ENCODE measurements at places on chromosomes 6 and 20. TPM values are rescaled to one million over a fixed set of nuclear protein-coding genes. Genes with fewer than 3 reads are reported as not detected.

DNA sequence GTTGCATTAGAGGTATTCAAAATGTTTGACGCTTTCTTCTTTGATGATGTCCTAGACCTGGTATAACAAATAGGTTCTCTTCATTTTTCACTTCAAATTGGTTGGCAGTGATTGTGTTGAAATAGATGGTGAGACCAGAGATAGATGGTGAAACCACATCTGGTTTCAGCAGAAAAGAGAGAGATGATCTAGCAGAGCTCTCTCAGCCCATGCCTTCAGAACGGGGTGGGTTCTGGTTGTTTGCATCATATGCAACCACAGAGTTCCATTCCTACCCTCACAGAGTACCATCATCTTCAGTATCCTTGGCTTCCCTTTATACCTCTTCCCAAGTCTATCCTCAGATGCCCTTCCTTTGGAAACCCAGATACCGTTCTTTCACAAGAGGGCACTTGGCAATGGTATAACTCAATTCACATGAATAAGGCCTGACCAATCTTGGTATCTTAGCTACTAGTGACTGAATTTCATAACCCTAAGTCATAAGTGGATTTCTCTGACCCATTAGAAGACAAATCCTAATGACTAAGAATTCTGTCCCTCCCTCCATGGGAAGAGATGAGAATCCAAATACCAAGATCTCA lies 93.7 kb downstream of the UBE3D start:
- DNase-seq: no peak

DEFB127 gene
- not detected for total RNA-seq

- DNase-seq: no peak
Measured at GRCh38 chr6:33616113-33616512, 5.0 kb upstream of the ITPR3 start.

DNA sequence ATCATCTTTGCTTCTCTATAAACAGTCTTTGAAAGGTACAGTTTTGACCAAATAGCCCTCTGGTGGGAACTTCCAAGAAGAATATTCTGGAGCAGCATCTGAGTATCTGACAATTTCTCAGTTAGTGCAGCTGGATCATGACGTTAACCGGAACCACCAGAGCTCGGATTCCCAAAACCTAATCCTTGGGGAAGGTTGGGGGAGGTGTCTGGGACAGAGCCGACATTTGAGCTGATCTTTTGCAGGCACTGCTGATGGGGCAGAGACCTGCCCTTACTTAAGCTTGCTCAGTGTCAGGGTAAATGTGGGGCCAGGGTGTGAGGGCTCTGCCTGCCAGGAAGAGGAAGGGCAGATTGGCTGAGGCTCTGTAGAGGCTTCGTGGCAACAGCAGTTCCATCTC lies 416.6 kb downstream of the DHX35 start:
- DNase-seq: no peak

- no peak for DNase-seq
Measured at GRCh38 chr6:36399970-36400369, 12.5 kb upstream of the ETV7 start.

GRCh38 chr6:155171109-155171746 lies 92.6 kb upstream of the CLDN20 start:
- peak; percentile 66 for DNase-seq

DNA sequence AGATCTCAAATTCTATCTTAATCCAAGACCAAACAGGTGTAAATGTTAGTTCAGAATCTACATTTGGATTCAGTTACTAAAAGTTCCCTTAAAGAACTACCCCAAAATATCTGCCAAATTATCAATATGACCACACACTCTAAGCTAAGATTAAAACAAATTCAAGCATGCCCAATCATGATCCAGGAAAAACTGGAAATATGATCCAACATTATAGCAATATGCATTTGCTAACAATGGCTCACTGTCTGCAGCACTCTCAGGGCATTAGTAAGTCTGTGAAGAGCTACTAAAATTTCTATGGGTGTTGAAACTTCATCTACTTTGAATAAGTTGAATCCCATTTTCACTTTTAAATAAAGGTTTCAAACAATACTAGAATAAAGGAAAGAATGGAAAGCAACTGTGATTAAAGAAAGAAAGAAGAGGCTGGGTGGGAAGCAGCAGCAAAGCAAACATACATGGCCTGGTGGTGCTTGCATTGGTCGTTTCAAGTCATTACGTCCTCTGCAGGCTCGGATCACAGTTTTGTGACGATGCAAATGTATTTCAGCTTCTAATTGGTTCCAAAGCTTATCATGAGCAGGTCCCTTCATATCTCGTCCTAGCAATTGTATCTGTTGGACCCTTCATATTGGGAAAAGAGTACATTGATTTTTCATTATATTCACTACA lies 29.2 kb downstream of the GOPC start:
- DNase-seq: no peak

DNA sequence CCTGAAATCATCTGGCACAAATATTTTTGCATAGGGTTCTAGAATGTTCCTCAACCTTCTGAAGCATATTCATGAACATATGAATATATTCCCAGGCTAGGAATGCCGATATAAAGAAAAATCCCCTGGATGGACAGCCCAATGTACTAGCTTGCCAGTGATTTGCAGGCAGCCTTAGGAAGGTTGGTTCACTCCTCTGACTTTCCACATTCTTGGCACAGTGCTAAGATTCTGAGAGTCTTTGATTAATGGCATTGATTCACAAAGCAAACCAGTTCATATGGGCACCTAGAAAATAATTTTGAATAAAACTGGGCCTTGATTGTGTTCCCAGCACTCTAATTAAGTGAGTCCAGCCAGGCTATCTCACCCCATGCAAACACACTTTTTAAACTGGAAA lies 56.9 kb upstream of the ENPP4 start:
- no peak for DNase-seq

Data from dorsolateral prefrontal cortex (tissue), 122 donors.